K562 (cell line): ENCODE measurements at places on chromosomes 3 and 15.

- DNase-seq = no peak
Measured at GRCh38 chr15:45307230-45307924, 55.3 kb downstream of the SLC28A2 start.

GRCh38 chr3:154552338-154552737 is 122.3 kb upstream of the GPR149 start:
- no peak for DNase-seq

DNA sequence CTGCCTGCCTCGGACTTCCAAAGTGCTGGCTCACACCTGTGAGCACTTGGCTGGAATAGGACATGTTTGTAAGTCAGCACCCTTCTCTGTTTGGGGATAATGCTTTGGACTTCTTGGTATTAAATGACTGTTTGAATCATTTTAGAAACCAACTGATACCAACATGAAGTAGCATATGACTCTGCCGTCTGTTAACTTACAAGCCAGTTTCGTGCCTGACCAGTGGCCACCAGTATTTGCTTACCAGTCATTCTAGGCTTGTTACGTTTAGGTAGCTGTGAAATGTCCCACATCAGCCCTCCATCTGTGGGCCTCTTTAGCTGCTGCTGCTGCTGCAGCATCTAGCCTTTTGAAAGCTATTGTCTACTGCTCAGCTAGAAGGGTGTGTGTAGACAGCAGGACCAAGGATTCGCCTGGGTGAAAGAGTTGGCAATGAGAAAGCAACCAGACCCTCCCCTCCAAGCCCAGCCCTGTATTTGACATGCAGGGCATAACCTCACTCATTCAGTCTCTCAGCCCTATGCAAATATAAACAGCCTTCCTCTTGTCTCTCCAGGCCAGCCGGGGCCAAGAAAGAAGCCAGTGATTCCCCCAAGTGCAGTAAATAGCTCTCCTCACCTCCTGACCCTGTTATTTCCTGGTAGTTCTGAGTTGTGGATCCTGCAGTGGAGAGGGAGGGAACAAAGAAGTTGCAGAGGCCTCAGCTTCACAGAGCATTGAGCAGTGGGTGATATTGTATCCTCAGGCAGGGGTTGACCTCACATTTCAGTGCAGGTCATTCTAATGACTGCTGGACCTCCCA is 51.0 kb downstream of the NKIRAS1 start:
- DNase-seq = peak; percentile 20

GRCh38 chr3:124811436-124811835 is 75.7 kb downstream of the ITGB5 start:
- no peak for DNase-seq

DNA sequence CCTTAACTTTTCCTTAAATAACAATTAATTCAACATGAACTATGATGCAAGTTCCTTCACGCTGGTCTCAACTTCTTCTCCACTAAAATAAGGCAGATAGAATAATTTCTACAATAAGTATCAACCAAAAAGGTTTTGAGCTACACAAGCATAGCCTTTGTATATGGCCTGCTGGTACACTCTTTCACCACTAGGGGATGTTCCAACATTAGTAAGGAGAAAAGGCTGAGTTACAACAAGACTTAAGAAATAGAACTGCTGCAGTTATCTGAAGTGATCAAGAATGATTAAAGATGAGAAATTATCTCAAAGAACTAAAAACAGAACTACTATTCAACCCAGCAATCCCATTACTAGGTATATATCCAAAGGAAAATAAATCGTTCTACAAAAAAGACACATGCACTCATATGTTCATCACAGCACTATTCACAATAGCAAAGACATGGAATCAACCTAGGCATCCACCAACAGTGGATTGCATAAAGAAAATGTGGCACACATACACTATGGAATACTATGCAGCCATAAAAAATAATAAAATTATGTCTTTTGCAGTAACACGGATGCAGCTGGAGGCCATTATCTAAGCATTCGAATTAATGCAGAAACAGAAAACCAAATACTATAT is 14.4 kb downstream of the ATP13A3 start:
- peak; percentile 67 for DNase-seq

- no peak for DNase-seq
Measured at GRCh38 chr3:7847521-7847920, 654.1 kb upstream of the LMCD1 start.

DNA sequence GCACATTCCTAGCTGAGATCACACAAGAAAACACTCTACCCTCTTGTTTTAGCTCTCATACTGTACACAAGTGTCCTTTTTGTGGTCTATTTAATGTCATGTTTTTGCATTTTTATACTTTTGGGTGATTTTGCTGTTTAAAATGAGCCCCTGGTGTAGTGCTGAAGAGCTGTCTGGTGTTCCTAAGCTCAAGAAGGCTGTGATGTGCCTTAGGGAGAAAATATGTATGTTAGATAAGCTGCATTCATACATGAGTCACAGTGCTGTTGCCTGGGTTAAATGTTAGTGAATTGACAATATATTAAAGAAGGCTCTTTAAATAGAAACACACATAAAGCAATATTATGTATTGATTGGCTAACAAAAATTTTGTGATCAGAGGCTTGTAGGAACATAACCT is 387.4 kb upstream of the C2CD4B start:
- DNase-seq = no peak

DNA sequence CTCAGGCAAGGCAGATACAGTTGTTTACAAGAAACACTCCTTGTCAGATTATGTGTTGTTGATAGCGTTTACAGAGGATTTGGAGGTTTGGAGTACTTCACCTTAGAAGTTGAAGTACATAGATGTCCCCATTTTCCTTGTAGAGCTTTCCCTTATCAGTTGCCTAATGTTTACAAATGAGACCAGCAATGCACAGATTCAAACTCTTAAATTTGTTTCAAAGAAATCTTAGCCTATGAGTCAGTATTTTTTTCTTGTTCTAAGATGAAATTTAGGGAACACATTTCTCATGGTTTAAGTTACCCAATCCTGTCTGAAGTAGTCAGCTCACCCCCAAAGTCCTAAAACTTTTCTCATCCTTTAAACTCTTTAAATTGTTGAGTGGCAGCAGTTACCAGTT is 6.3 kb upstream of the EIF5A2 start:
- DNase-seq = no peak

DNA sequence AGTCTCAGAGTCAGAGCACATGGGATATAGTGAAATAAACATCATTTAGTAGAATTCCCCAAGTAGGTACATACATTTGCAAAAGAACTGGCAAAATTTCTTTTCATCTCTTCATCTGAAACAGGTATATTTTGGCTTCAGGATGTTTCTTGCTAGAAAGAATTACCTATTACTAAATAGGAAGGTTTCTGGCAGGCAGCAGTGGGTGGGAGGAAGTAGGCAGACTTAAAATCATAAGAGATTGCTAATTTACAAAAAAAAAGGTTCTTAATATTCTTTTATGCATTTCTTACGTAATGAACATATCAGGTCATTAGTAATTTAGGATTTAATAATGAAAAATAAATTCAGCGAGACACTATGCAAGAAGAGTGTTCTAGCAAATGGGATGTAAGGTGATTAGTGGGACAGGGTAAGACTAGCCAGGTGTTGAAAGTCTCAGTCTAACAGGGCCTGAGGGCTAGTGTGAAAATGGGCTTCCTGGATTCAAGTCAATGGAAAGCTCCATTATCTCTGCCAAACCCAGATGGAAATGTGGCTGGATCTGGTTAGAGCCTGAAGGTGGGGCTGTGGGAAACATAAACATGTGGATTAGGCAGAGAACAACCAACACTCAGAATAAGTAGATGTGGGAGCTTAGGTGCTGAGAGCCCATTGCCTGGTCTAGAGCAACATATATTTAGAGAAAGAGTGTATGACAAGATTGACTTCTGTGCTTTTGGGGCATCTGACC is 127.4 kb upstream of the FEZF2 start:
- no peak for DNase-seq

DNA sequence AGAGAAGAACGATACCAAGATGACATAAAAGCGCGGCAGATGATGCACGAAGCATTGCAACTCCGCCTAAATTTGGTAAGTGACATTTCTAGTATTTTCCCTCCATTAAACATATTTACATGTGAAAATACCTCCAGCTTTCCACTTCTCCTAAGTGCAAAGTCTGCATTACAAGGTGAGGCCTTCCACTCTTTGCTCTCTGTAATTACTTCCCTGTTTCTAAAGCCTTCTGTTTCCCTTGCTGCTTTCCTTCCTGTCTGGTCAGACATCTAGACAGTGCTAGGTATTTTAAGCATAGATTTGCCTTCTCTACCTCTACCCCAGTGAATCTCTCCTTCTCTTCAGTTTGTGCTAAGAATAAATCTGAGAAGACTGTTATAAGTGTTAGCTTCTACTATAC is 1.9 kb downstream of the P2RY12 start:
- no peak for DNase-seq

- peak; percentile 27 for DNase-seq
Measured at GRCh38 chr3:159260049-159260662, 458.3 kb downstream of the MFSD1 start.

DNA sequence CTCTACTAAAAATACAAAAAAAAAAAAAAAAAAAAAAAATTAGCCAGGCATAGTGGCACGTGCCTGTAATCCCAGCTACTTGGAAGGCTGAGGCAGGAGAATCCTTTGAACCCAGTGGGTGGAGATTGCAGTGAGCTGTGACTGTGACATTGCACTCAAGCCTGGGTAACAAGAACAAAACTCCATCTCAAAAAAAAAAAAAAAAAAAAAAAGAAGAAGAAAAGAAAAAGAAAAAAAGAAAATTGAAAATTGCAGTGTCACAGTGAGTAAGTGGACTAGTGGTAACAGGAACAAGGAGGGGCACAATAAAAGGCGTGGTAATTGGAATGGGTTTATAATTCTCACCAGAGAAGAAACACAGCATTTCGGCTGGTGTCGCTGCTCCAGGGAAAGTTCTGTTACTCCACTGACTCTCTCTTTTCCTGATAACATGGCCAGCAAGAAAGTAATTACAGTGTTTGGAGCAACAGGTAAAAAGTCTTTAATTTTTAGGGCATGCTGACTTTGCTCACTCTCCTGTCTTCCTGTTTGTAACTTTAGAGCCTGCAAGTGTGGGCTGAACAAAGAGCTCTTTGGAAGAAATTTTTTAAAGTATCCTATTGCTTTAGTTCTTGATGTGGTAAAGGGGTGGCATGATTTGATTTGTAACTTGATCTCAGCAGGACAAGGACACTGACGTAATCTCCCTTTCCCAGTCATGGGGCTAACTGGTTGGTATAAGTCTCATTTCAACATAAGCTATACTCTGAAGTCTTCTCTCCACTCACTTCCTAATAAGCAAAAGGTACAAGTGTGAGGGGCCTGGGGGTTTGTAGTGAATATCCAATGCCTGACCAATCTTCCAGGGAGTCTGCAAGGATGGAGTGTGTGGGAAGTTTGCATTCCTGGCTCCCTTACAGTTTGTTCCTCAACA is 22.1 kb upstream of the TRA2B start:
- peak; percentile 37 for DNase-seq

GRCh38 chr15:78108300-78109084 is 16.1 kb downstream of the SH2D7 start:
- DNase-seq = peak; percentile 74

DNA sequence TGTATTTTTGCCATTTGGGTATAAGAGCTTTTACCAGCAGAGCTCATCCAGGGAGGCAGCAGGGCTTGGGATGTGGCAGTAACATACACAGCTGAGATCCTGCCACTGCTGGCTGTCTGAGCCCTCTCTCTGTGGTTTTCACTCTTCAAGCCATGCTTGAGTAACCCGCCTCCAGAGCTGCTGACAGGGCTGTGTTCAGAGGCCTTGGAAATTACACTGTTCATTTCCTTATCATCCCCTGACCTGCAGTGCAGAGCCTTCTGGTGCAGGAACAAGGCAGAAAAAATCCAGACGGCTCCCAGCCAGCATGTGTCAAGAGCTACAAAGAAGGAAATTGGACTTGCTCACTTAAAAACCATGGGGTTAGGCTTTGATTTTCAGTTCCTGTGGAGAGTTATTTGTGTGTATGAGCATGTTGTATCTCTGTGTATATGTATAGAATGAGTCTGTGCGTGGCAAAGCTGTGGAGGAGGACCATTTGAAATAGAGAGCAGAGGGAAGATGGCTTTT is 47.0 kb downstream of the ZNF609 start:
- DNase-seq = peak; percentile 21

GRCh38 chr3:9110316-9110715 is 139.1 kb downstream of the SRGAP3 start:
- DNase-seq = no peak

DNA sequence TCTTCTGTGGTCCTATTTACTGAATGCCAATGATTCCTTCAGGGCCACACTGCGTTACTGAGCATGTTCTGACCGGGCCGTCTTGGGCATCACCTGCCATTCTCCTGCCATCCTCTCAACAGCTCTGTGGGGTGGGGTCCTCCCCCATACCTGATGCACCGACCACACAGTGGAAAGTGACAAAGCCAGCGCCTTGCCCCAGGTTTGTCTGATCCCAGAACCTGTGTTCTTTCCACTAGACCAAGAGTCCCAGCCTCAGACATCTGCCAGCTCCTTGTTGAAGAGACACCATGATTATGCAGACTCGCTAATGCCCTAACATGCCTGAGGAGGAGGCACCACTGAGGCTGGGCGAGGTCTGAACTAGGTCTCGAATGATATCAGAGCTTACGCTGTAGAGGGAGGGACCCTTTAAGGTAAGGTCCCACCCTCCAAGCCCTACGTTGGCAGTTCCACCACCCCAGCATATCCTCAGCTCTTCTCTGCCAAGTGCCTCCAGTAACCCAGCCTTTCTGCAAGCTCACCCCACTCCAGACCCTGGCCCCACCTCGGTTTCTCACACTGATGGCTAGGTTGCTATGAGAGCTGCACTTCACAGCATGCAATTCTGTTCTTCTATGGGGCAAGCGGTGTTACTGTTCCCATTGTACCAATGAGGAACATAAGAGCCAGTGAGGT is 29.8 kb upstream of the PLXNA1 start:
- no peak for DNase-seq

DNA sequence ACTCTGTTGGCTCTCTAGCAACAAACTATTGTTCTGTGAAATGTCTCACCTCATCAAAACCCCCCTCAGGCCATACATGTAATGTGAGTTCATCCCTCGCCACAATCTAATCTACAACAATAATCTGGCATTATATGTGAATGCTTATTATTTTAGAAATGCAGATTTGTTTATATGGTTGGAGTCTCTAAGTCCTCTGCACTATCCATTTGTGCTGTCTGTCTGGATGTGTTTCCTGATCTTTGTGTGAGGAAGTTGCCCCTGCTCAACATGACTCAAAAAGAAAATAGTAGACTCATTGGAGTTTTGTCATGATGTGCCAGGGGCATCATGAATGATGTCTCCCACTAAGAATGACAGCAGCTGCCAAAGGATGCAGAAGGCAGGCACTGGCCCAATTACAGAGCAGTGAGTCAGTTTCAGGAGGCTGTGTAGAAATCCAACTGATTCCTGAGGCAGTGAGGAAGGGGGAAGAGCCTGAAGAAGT is 161.6 kb upstream of the PDZRN3 start:
- no peak for DNase-seq

DNA sequence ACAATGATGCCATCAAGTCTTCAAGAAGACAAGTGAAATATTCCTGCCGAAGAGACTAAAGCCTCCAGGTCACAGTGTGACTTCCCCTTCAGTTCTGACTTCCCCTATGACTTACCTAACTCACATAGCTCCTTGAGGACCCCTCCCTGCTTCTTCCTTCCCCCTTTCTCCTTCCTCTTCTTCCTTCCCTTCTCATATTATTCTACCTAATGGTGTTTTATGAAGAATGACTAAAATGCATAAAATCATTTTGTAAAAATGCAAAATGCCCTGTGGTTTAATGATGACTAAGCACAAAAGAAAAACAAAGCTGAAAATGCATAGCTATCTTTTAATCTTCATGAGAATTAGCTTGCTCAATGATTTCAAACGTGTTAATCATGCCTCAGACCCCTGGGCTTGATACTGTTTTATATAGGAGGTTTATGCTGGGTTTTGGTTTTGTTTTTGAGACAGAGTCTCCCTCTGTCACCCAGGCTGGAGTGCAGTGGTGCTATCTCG is 26.1 kb upstream of the TM4SF4 start:
- no peak for DNase-seq
